ENCODE measurements at places on chromosomes 4 and X.

GRCh38 chrX:98379134-98379533, 1495.4 kb downstream of the RPA4 start:
- no peak for DNase-seq

GRCh38 chrX:11725631-11726442, 32.2 kb upstream of the MSL3 start:
- DNase-seq: no peak

DNA sequence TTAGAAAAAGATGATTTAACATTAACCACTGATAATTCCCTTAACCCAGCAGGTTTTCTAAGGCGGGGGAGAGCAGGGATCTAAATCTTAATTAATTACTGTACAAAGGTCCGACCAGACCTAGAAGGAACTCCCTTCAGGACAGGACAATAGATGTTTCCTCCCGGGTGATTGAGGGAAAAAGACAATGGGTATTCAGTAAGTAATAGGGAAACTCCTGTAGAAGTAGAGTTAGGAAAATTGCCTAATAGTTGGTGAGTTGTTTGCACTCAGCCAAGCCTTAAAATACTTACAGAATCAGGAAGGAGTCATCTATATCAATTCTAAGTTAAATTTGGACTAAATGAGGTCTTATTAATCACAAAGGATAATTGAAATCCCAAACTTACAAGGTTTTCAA, 5.8 kb upstream of the SRD5A3 start:
- DNase-seq: no peak

GRCh38 chr4:80071604-80072227, 1.3 kb downstream of the ANTXR2 start:
- DNase-seq: no peak

Data from NCI-H2227 treated with DMSO at 0.1 percent for 48 hours (cell line).